Activated CD8-positive, alpha-beta T cell treated with anti-CD3 and anti-CD28 coated beads, Interleukin-2, amount 10 ng/mL, durations not matched to agents 7 days and 5 days (primary cell): ENCODE measurements at places on chromosomes 5 and 9. TPM values are rescaled to one million over a fixed set of nuclear protein-coding genes. Genes with fewer than 3 reads are reported as not detected.

Gene LRRC8A
- total RNA-seq: 26.1 TPM

Gene RAB3C
- total RNA-seq: not detected

Gene QRFP
- not detected for total RNA-seq

Gene CACFD1
- total RNA-seq: 2.4 TPM

Gene C9orf153
- 0.42 TPM for total RNA-seq

Gene TUSC1
- 0.21 TPM for total RNA-seq

Gene SOHLH1
- total RNA-seq: not detected
